Transverse colon (tissue), 4 donors: ENCODE measurements at places on chromosomes 4 and X. TPM values are rescaled to one million over a fixed set of nuclear protein-coding genes. Genes with fewer than 3 reads are reported as not detected.

GRCh38 chr4:148061795-148062194 is 329.9 kb downstream of the ARHGAP10 start:
- no peaks in the 10 kb centered on the region for H3K36me3 ChIP-seq
- no peak for DNase-seq
- H3K27ac ChIP-seq: no peak overlapping the region
- H3K27me3 ChIP-seq: no peaks in the 10 kb centered on the region

SLC6A14 gene
- total RNA-seq: 0.48 TPM

NUDT10 gene
- total RNA-seq: 1.5 TPM

VCX3A gene
- not detected for total RNA-seq

TCEAL6 gene
- total RNA-seq: not detected

DNA sequence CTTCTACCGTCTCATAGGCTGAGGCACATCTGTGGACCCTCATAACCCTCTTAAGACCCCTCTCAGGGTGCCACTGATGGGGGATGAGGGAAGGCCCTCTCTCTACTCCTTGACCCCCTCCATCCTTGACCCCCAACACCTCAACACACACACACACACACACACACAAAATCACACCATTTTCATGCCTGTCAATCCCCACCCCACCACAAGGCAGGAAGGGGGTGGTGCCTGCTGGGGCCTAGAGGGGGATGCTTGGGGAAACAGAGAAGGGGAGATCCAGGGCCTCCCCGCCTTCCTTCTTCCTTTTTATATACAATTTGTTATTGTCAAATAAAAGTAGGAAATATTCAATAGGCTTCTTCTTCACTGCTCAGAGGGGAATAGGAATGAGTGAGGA is 1.2 kb upstream of the EBP start:
- no peak overlapping the region for H3K27ac ChIP-seq
- no peak overlapping the region for H3K4me3 ChIP-seq
- H3K4me1 ChIP-seq: peaks cover 8% of the 10 kb centered on the region
- DNase-seq: no peak

GRCh38 chr4:145880355-145880960 is 58.2 kb downstream of the ZNF827 start:
- H3K27me3 ChIP-seq: no peaks in the 10 kb centered on the region
- peaks cover under 1% of the 10 kb centered on the region for H3K36me3 ChIP-seq
- H3K27ac ChIP-seq: peak overlapping the region; percentile 38
- no peak overlapping the region for H3K4me3 ChIP-seq

DNA sequence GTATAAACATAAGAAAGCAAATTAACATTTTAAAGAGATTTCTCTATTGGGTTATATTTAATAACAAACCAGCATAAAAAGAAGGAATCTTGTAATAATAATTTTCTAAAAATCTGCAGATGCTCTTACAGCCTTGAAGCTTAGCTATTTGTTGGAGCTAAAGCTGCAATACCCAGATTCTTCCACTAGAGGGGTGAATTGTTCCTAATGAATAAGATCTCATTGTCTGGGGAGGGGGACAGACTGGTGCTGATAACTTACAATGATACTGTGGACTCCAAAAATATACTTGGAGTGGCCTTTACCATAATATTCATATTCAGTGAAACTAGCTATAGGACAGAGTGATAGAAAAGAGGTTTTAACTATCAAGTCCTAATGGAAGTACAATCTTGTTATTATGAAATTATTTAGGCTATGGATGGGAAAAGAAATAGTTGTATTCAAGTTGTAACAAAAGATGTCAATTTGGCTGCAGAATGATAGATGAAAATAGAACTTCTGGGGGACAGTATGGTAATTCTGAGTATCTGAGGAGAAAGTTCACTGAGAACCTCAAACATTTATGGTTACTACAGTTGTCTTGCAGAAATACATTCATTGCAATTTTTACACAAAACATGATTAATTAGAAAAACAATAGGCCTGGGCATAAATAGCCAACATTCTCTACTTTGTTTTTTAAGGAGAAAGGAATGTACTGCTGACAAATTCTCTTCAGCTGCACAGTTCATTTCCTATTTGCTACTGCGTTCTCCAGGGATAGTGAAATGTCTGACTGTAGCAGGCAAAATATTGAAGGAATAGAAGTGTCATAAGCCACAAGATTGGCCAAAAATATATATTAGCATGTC is 443.3 kb downstream of the GBA3 start:
- no peaks in the 10 kb centered on the region for H3K27me3 ChIP-seq
- H3K4me3 ChIP-seq: no peak overlapping the region
- H3K4me1 ChIP-seq: no peaks in the 10 kb centered on the region
- no peak overlapping the region for H3K27ac ChIP-seq

TSPYL2 gene
- 15.7 TPM for total RNA-seq

- H3K27me3 ChIP-seq: no peaks in the 10 kb centered on the region
- DNase-seq: no peak
- H3K4me1 ChIP-seq: no peaks in the 10 kb centered on the region
- H3K4me3 ChIP-seq: no peak overlapping the region
- H3K36me3 ChIP-seq: no peaks in the 10 kb centered on the region
- no peak overlapping the region for H3K27ac ChIP-seq
Observed at GRCh38 chrX:54248309-54248708, 65.3 kb upstream of the FAM120C start.

GRCh38 chr4:105978684-105979296 is 83.5 kb downstream of the NPNT start:
- H3K4me3 ChIP-seq: no peak overlapping the region
- no peaks in the 10 kb centered on the region for H3K36me3 ChIP-seq
- no peak overlapping the region for H3K27ac ChIP-seq
- no peaks in the 10 kb centered on the region for H3K27me3 ChIP-seq
- H3K4me1 ChIP-seq: no peaks in the 10 kb centered on the region
- DNase-seq: no peak

GRCh38 chr4:183905081-183905592 is at the start of gene STOX2:
Gene STOX2, plus strand, starts transcription at chr4:183905307. Its CDS starts 1,484 bp downstream, at chr4:183906791.
- peak within 1 kb of the TSS; percentile 72 for H3K27ac ChIP-seq
- peaks cover 22% of the 10 kb centered on the region for H3K4me1 ChIP-seq
- peak; percentile 69 for DNase-seq
- H3K27me3 ChIP-seq: peaks cover 43% of the 10 kb centered on the region
- no peaks in the 10 kb centered on the region for H3K36me3 ChIP-seq

GRCh38 chrX:13764765-13765164 is 30.2 kb downstream of the OFD1 start:
- no peaks in the 10 kb centered on the region for H3K36me3 ChIP-seq
- no peaks in the 10 kb centered on the region for H3K27me3 ChIP-seq
- H3K4me1 ChIP-seq: peaks cover 3% of the 10 kb centered on the region
- no peak overlapping the region for H3K4me3 ChIP-seq

TMEM35A gene
- total RNA-seq: 9.1 TPM

GRCh38 chr4:184298254-184298653 is 80.6 kb upstream of the ENPP6 start:
- no peak overlapping the region for H3K4me3 ChIP-seq
- DNase-seq: no peak
- H3K4me1 ChIP-seq: peaks cover 10% of the 10 kb centered on the region
- H3K27me3 ChIP-seq: no peaks in the 10 kb centered on the region
- H3K36me3 ChIP-seq: no peaks in the 10 kb centered on the region

- H3K4me3 ChIP-seq: no peak overlapping the region
- H3K4me1 ChIP-seq: no peaks in the 10 kb centered on the region
- no peak for DNase-seq
- H3K27ac ChIP-seq: no peak overlapping the region
Observed at GRCh38 chr4:71713611-71714203, 70.2 kb downstream of the GC start.

TMEM144 gene
- 21.9 TPM for total RNA-seq

PDE6B gene
- 0.60 TPM for total RNA-seq

- no peak overlapping the region for H3K27ac ChIP-seq
- no peaks in the 10 kb centered on the region for H3K27me3 ChIP-seq
- no peaks in the 10 kb centered on the region for H3K36me3 ChIP-seq
- H3K4me3 ChIP-seq: no peak overlapping the region
- DNase-seq: no peak
Observed at GRCh38 chrX:119177278-119177677, 49.7 kb upstream of the KIAA1210 start.

GRCh38 chrX:115388879-115389278 is 99.4 kb downstream of the LUZP4 start:
- H3K4me3 ChIP-seq: no peak overlapping the region
- no peaks in the 10 kb centered on the region for H3K27me3 ChIP-seq
- H3K4me1 ChIP-seq: no peaks in the 10 kb centered on the region
- no peak overlapping the region for H3K27ac ChIP-seq
- H3K36me3 ChIP-seq: no peaks in the 10 kb centered on the region

CHRNA9 gene
- total RNA-seq: not detected

- no peak for DNase-seq
- no peaks in the 10 kb centered on the region for H3K27me3 ChIP-seq
- no peak overlapping the region for H3K27ac ChIP-seq
- H3K4me1 ChIP-seq: peaks cover 25% of the 10 kb centered on the region
- no peak overlapping the region for H3K4me3 ChIP-seq
Observed at GRCh38 chr4:118281611-118282442, 71.0 kb downstream of the PRSS12 start.

WDR19 gene
- 92.9 TPM for total RNA-seq
